Lung (tissue), 17 donors: ENCODE measurements at places on chromosomes 1 and 21. TPM values are rescaled to one million over a fixed set of nuclear protein-coding genes. Genes with fewer than 3 reads are reported as not detected.

GRCh38 chr21:40402884-40403582 is 443.9 kb downstream of the DSCAM start:
- peaks cover 6% of the 10 kb centered on the region for H3K4me1 ChIP-seq
- H3K27me3 ChIP-seq, result no peaks in the 10 kb centered on the region
- no peak for DNase-seq
- no peak overlapping the region for H3K27ac ChIP-seq
- H3K36me3 ChIP-seq, result no peaks in the 10 kb centered on the region

- H3K4me1 ChIP-seq, result peaks cover 14% of the 10 kb centered on the region
- no peaks in the 10 kb centered on the region for H3K27me3 ChIP-seq
- no peak overlapping the region for H3K27ac ChIP-seq
- no peak for DNase-seq
These were observed 27.3 kb downstream of the RRP1 start for GRCh38 chr21:43816611-43817071.

GRCh38 chr21:34809822-34810221 is 141.0 kb downstream of the CLIC6 start:
- no peak for DNase-seq
- no peaks in the 10 kb centered on the region for H3K36me3 ChIP-seq
- H3K4me3 ChIP-seq, result no peak overlapping the region

DNA sequence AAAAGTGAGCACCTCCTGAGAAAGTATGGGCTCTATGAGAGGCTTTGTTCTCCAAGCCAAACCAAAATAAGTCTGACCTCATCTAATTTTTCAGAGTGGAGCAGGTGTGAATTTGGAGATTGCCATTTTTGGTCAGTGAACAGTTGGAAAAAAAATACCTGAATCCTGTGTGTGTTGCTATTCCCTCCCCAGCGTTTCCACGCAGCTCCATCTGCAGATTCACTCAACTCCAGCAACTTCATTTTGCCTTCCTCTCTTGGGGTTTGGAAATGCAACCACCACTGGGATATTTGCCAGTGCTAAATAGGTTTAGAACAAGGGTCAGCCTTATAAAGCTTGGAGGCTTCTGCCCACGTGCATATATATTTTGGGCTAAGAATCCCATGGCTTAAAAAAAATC is 11.2 kb downstream of the CASQ2 start:
- no peak for DNase-seq
- H3K36me3 ChIP-seq, result no peaks in the 10 kb centered on the region
- H3K4me3 ChIP-seq, result no peak overlapping the region

- no peaks in the 10 kb centered on the region for H3K27me3 ChIP-seq
- H3K36me3 ChIP-seq, result no peaks in the 10 kb centered on the region
These were observed 1.3 kb downstream of the PLD5 start for GRCh38 chr1:242522996-242523718.

DNA sequence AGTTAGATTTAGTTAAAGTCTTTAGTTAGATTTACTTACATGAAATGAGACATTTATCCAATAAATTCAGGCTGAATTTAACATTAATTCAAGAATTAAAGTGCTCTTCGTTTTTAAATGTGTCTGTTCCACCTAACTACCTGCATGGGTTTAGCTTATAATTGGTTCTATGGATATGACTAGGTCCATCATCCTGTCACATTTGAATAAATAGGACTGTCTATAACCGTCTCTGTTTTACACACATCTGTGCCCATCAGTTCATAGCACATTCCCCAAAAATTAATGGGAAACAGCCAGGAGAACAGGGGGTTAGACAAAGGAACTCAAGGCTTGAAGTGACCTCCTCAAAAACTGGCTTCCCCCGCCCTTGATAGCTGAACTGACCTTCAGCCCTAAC is 219.6 kb downstream of the MRPL39 start:
- DNase-seq, result no peak
- H3K4me1 ChIP-seq, result peaks cover 6% of the 10 kb centered on the region
- H3K27ac ChIP-seq, result no peak overlapping the region
- H3K27me3 ChIP-seq, result no peaks in the 10 kb centered on the region

- H3K4me1 ChIP-seq, result no peaks in the 10 kb centered on the region
- DNase-seq, result no peak
- H3K36me3 ChIP-seq, result peaks cover 9% of the 10 kb centered on the region
- H3K4me3 ChIP-seq, result no peak overlapping the region
- no peaks in the 10 kb centered on the region for H3K27me3 ChIP-seq
These were observed 195.7 kb downstream of the GPATCH2 start for GRCh38 chr1:217435204-217435603.

DNA sequence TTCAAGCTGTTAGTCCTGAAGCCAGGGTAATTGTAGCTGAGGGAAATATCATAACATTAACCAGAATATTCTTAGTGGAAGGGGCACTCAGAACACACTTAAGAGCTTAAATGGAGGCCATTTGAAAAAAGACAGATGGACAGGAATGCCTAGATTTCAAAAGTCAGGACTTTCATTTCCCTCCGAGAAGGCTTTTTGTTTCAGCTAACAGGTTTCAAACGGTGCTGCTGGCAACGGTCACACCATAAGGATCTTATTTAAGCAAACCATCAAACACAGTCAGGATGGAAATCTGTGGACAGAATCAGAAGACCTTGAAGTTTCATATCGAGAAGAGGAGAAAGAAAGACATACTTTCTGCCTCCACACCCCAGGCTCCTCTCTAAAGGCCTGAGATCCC is 70.1 kb downstream of the SLC66A1 start:
- no peaks in the 10 kb centered on the region for H3K27me3 ChIP-seq
- DNase-seq, result no peak
- H3K27ac ChIP-seq, result no peak overlapping the region

DNA sequence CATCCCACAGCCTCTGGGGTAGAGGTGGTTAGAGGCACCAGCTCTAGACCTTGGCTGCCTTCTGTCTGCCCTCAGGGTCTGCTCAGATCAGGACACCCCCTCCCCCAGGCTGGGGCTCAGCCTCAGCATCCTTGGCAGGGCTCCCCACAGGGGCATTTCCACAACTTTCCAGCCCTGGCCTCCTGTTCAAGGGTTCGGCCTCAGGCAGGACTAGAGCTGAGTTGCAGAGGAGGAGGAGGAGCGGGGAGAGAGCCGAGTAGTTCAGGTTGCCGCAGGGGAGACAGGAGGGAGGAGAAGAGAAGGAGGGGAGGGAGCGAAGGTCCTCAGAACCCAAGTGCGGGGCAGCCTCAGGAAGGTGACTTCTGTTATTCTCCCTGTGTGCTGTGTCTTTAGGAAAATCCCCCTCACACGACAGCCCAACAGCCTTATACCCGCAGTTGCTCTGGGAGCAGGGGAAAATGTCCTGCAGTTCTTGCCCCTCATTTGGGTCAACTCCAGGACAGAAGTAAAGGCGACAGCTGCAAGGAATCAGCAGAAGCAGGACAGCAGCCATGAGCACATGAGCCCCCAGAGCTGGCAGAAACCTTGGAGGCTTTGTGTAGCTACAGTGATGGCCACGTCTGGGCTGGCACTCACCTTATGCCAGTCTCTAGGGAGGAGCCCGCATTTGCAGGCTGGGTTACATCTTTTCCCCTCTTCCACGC is 46.5 kb upstream of the TENT5B start:
- H3K27ac ChIP-seq, result no peak overlapping the region
- H3K4me3 ChIP-seq, result no peak overlapping the region

GRCh38 chr1:54991939-54992338 is 6.8 kb upstream of the BSND start:
- no peak for DNase-seq
- peaks cover under 1% of the 10 kb centered on the region for H3K27me3 ChIP-seq
- H3K4me3 ChIP-seq, result no peak overlapping the region
- H3K27ac ChIP-seq, result no peak overlapping the region
- no peaks in the 10 kb centered on the region for H3K36me3 ChIP-seq

- DNase-seq, result no peak
- H3K4me1 ChIP-seq, result no peaks in the 10 kb centered on the region
- no peak overlapping the region for H3K27ac ChIP-seq
- no peaks in the 10 kb centered on the region for H3K27me3 ChIP-seq
- no peaks in the 10 kb centered on the region for H3K36me3 ChIP-seq
These were observed 50.3 kb upstream of the CNIH3 start for GRCh38 chr1:224565611-224566406.

DNA sequence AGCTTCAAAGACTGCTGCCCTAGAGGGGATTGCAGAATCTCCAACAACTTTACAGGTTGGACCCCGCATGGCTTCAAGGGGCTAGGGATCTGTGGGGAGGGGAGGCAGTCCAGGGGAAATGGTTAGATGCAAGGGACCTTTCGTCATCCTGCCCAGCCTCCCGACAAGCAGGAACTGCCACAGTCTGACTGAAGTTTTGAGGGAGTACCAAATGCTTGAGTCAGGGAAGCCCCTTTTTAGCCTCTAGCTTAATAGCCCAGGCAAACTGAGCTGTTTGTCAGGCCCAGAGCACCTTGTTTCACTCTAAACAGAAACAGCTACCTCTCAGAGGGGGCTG is 1.1 kb downstream of the TOR3A start:
- H3K27me3 ChIP-seq, result no peaks in the 10 kb centered on the region
- H3K36me3 ChIP-seq, result no peaks in the 10 kb centered on the region
- peak overlapping the region; percentile 90 for H3K4me3 ChIP-seq
- H3K27ac ChIP-seq, result no peak overlapping the region

DNA sequence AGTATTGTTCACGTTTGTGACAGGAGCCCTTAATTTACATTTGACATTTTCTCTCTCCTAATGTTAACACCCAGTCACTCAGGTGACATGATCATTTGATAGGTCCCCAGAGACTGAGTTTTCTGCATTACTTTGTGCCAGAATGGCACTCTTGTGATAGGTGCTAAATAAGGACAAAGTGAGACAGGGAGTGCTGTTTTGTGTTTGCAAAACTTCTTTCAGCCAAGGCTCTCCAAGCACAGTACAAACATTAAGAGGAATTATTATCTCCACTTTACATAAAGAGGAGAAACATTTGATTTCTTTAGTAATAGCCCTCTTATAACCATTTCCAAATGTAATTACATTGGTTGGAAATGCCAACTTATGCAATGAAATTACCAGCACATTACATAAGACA is 355.2 kb downstream of the NTNG1 start:
- no peak overlapping the region for H3K4me3 ChIP-seq
- H3K36me3 ChIP-seq, result no peaks in the 10 kb centered on the region
- peak; percentile 20 for DNase-seq
- peaks cover 4% of the 10 kb centered on the region for H3K4me1 ChIP-seq
- H3K27ac ChIP-seq, result no peak overlapping the region
- no peaks in the 10 kb centered on the region for H3K27me3 ChIP-seq

DNA sequence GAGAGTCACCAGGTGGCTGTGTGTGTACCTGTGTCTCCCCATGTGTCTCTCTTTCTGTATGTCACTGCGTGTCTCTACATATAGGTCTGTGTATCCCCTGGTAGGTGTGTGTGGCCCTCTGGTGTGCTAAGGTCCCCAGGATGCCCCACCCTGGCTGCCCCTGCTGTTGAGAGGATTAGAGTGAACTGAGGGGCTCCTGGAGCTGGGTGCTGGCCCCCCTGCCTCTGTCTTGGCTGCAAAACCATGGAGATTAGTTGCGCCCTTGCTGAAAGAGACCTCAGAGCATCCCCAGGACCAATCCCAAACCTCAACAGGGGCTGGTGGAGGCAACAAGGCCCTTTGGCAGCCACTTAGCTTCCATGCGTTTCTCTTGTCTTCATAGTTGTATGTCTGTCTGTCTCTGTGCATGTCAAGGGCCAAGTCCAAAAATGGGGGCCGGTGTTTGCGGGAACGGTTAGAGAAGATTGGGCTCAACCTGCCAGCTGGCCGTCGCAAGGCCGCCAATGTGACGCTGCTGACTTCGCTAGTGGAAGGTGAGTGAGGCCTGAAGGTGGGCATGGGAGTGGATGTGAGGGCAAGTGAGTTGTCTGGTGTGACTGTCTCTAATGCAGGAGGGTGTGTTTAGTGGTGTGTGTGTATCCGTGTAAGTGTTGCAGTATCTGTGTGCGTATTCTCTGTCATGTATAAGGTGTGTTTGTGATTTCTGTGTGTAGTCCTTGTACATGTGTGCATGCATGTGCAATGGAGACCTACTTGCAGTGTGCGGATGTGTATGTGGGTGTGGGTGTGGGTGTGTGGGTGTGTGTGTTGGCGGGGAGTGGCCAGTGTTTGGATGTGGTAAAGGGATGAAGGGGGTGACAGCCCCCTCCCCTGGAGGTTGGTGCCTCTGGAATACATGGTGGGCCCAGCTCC is 16.7 kb downstream of the TFAP2E start:
- no peaks in the 10 kb centered on the region for H3K4me1 ChIP-seq
- H3K4me3 ChIP-seq, result no peak overlapping the region
- DNase-seq, result no peak
- no peaks in the 10 kb centered on the region for H3K36me3 ChIP-seq
- H3K27me3 ChIP-seq, result no peaks in the 10 kb centered on the region

DNA sequence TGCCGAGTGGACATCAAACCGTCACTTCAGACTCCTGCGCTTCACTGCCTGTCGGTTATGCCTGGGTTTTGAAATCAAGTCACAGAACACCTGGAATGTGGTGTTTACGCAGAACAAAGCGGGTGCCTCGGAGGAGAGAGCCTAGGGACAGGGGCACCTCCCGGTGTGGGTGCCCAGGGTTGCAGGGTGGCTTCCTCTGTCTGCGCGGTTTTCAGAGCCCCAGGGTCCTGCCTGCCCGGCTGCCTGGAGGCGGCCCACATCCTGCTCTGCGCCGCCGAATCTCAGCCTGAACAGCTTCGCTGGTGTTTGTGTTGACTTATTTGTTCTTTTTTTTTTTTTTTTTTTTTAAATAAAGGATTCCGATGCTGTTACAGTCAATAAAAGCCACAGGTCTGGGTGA is 113.5 kb upstream of the COL6A1 start:
- no peak overlapping the region for H3K27ac ChIP-seq
- DNase-seq, result no peak
- no peak overlapping the region for H3K4me3 ChIP-seq
- no peaks in the 10 kb centered on the region for H3K36me3 ChIP-seq
- H3K27me3 ChIP-seq, result no peaks in the 10 kb centered on the region

DNA sequence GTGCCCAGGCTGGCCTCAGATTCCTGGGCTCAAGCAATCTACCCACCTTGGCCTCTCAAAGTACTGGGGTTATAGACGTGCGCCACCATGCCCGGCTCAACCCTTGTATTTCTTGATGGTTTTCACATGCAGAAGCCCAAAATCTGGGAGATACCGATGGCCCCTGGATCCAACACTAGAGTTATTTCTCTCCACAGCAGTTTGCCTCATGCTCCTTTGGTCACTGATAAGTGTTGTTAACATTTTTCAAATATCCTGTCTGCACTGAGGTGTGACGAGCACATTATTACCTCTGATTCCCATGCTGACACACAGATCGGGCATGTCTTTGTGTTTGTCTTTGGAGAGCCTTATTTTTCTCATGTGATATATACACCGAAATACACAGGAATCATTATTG is 107.0 kb downstream of the KIF26B start:
- no peaks in the 10 kb centered on the region for H3K27me3 ChIP-seq
- H3K27ac ChIP-seq, result no peak overlapping the region
- no peak for DNase-seq
- H3K4me1 ChIP-seq, result peaks cover 8% of the 10 kb centered on the region
- H3K4me3 ChIP-seq, result no peak overlapping the region

- H3K27ac ChIP-seq, result no peak overlapping the region
- H3K36me3 ChIP-seq, result no peaks in the 10 kb centered on the region
- H3K4me1 ChIP-seq, result no peaks in the 10 kb centered on the region
- H3K27me3 ChIP-seq, result no peaks in the 10 kb centered on the region
These were observed 395.8 kb upstream of the VAMP3 start for GRCh38 chr1:7375329-7375728.

Gene SYPL2
- total RNA-seq, result 1.4 TPM

Gene AMIGO1
- total RNA-seq, result 6.3 TPM

Gene FMO3
- 5.0 TPM for total RNA-seq

Gene IVL
- total RNA-seq, result 0.31 TPM

Gene EFNA1
- total RNA-seq, result 111 TPM

Gene SLAMF9
- 0.43 TPM for total RNA-seq
